ENCODE measurements at places on chromosomes 16 and 17.

DNA sequence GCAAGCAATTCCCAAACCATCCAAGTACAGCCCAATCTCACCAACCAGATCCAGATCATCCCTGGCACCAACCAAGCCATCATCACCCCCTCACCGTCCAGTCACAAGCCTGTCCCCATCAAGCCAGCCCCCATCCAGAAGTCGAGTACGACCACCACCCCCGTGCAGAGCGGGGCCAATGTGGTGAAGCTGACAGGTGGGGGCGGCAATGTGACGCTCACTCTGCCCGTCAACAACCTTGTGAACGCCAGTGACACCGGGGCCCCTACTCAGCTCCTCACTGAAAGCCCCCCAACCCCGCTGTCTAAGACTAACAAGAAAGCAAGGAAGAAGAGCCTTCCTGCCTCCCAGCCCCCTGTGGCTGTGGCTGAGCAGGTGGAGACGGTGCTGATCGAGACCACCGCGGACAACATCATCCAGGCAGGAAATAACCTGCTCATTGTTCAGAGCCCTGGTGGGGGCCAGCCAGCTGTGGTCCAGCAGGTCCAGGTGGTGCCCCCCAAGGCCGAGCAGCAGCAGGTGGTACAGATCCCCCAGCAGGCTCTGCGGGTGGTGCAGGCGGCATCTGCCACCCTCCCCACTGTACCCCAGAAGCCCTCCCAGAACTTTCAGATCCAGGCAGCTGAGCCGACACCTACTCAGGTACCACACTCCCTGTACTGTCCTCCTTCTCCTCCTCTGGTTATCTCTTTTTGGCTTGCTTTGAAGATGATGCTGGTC, 20.6 kb downstream of the SP2 start:
- no peak for DNase-seq

DNA sequence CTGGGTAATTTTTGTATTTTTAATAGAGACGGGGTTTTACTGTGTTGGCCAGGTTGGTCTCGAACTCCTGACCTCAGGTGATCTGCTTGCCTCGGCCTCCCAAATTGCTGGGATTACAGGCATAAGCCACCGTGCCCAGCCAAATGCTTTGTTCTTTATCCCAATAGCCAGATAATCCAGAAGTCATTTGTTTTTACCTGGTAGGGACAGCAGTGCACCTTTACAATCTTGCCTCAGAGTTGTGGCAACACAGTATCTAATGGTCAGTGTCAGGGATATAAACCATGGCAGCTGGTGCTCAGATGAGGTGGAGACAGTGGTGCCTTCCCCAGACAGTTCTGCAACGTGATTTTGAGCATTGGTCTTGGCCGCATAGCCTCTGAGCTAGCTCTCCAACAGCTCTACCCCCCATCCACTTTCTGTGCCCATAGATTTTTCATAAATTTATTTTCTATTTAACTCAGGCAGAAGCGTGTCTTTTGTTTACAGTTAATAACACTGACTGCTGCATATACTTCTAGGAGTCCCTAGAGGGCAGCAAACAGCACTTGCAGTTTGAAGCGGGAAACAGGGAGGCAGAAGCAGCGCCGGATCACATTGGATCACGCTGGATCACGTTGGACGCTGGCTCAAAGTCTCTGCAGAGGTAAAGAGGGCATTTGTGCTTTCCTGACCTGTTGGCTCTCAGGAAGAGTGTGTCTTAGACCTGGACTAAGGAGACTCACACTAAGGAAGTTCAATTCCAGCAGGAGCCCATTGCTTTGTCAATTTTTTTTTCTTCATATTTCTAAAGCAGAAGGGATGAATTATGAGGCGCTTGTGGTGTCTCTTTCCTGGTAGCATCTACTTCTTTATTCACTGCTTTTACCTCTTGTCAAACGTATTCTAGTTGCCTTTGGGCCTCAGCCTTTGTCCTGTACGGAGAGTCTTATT, 5.1 kb upstream of the GGT6 start:
- peak; percentile 7 for DNase-seq

DNA sequence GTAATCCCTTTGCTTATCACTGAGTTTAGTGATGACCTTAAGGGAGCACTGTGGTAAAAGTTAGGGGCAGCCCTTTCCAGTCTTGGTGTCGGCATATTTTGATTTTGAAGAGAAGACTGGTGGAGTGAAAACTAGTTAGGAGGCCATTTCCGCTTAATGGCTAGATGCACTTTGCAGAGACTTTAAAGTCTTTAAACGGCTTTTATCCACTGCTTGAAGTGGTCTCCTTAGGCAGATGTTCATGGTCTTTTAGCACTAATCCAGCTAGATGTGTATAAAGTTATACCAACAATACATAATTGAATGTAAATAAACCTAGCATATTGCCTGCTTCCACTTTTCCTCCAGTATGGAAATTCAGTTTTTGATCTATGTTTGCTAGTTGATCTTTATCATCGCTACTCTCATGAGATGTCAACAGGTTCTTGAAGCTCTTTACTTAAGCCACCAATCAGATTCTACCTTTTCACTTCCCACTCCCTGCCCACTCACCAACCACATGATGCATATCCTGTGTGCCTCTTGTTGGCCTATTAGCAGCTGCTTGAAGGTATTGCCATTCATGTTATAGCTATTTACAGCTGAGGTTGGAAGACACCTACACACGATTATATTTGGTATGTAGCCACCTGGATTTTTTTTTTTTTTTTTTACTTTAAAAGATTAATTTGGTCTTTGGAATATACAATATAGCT, 132.0 kb downstream of the NLK start:
- DNase-seq: no peak

- DNase-seq: no peak
Measured at GRCh38 chr16:12323007-12323758, 346.6 kb downstream of the SNX29 start.

- no peak for DNase-seq
Measured at GRCh38 chr17:70202840-70203239, 33.5 kb downstream of the KCNJ2 start.

DNA sequence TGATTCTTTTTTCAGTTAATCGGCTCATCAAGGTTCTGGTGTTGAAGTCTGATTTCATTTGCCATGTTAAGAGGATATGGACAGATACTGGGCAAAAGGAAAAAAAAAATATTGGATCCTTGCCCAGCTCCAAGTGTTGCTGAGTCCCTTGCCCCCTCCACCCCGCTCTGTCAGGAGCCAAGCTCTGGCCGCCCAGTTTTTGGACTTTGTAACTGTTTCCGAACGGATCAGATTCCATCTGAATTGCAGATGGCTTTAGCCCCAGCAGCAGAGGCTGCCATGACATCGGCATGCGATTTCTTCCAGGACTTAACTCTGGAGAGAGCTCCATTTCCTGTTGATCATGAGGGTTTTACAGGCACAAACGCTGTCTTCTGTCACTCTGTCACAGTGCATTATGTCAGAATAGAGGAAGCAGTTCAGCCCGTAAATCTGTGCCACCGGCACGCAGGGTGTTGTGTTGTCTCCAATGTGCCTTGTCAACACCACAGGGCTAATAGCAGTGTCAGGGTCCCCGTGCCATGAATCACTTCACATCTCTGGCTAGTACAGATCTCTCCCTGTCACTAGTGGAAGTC, 615.6 kb downstream of the MAF start:
- no peak for DNase-seq

GRCh38 chr16:67888331-67888730, 3.6 kb downstream of the NRN1L start:
- no peak for DNase-seq

DNA sequence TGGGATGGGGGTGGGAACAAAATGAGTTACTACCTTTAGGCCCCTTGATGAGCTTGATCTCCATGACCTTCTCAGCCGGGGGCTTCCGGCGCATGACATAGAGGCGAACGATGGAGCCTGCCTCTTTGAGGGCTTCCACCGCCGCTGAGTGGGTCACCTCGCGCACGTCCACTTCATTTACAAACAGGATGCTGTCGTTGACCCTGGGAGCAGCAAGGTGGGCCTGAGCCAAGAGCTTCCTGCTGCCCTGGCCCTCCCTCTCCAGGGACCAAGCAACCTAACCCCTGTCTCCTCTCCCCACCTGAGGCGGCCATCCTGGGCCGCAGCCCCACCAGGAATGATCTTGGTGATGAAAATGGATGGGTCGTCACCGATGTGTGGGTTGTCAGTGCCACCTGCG, 16.2 kb downstream of the DLG4 start:
- no peak for DNase-seq
